ENCODE measurements at places on chromosomes 1 and 21.
A peak's percentile ranks its signal among the peaks of the same experiment; 100 is the strongest.

- no peak for DNase-seq
Measured at GRCh38 chr1:220243947-220244346, 28.3 kb downstream of the RAB3GAP2 start.

DNA sequence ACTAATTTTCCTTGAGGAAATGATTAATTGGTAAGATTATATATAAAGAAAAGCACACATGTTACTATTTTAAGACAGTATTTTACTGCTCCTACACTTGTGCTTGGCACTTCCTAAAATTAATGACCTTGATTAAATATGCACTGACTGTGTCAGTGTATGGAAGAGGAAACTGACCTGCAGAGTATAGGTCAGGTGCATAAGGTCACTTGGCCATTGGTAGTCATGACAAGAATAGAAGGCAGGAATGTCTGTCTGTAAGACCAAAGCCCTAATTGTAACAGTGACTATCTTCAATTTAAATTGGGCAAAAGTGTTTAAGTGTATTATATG, 128.0 kb upstream of the KCNK2 start:
- no peak for DNase-seq

- no peak for DNase-seq
Measured at GRCh38 chr1:222247081-222247480, 300.8 kb downstream of the HHIPL2 start.

GRCh38 chr1:35539824-35540261, 17.4 kb downstream of the KIAA0319L start:
- peak; percentile 52 for DNase-seq

GRCh38 chr1:28755701-28756100, 19.0 kb downstream of the YTHDF2 start:
- DNase-seq = no peak

GRCh38 chr1:222777463-222777862, 37.4 kb upstream of the DISP1 start:
- no peak for DNase-seq

GRCh38 chr1:39452081-39452480, 39.4 kb upstream of the BMP8A start:
- no peak for DNase-seq

- DNase-seq = no peak
Measured at GRCh38 chr1:14392161-14392858, 206.2 kb upstream of the KAZN start.

- no peak for DNase-seq
Measured at GRCh38 chr1:201408834-201409200, 9.7 kb upstream of the LAD1 start.

- no peak for DNase-seq
Measured at GRCh38 chr1:115840605-115841460, at the start of gene NHLH2. Gene NHLH2, minus strand, starts transcription at chr1:115841126. Its CDS starts 2,754 bp downstream, at chr1:115838372.

DNA sequence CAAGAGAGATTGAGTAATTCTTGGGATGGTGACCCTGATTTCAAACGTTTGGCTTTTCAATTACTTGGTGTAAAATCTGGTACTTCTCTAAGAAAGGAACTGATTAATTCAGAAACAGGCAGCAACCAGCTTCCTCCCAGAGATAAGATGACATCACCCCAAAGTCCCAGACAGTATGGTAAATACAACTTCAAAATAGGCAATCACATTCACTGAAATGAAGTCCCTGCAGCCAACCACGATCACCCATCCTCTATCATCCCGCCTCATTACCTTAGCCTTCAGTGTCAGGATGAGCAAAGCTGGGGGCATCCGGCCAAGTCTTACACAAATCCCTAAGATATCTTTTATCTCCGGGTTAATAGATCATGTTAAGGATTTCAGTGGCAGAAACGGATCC, 26.4 kb upstream of the RUNX1 start:
- DNase-seq = no peak

- no peak for DNase-seq
Measured at GRCh38 chr1:185207170-185207569, 50.2 kb downstream of the SWT1 start.

GRCh38 chr1:32702599-32703478, at the start of gene SYNC:
Gene SYNC, minus strand, starts transcription at chr1:32702770. Its CDS starts 110 bp downstream, at chr1:32702660.
- DNase-seq = peak; percentile 33

GRCh38 chr1:19110257-19110927, 99.7 kb downstream of the UBR4 start:
- DNase-seq = no peak

GRCh38 chr1:201460814-201461644, 8.0 kb downstream of the PHLDA3 start:
- no peak for DNase-seq

GRCh38 chr1:245611251-245611650, 456.5 kb downstream of the KIF26B start:
- DNase-seq = no peak

DNA sequence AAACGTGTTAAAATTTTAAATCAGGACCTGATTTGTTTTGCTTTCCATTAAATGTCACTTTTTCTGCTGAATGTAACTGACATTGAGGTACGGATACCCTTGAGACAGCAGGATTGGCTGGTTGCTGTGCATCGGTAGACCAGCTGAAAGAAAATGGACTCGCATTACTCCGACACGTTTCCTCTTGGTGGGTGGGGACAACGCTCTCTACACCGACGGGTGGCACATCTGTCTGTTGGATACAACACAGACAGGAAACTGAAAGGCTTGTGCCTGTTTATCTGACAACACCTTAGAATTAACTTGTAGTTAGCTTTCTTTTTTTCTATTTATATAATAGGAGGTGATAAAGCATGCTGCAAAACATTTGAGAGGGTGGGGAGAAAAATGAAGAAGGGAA, 19.4 kb downstream of the PRPF38A start:
- DNase-seq = no peak

- no peak for DNase-seq
Measured at GRCh38 chr21:44919913-44920693, 596 bp downstream of the ITGB2 start.

- DNase-seq = no peak
Measured at GRCh38 chr1:241172486-241172885, 184.5 kb downstream of the RGS7 start.

- no peak for DNase-seq
Measured at GRCh38 chr21:46145159-46145839, 10.1 kb downstream of the FTCD start.

DNA sequence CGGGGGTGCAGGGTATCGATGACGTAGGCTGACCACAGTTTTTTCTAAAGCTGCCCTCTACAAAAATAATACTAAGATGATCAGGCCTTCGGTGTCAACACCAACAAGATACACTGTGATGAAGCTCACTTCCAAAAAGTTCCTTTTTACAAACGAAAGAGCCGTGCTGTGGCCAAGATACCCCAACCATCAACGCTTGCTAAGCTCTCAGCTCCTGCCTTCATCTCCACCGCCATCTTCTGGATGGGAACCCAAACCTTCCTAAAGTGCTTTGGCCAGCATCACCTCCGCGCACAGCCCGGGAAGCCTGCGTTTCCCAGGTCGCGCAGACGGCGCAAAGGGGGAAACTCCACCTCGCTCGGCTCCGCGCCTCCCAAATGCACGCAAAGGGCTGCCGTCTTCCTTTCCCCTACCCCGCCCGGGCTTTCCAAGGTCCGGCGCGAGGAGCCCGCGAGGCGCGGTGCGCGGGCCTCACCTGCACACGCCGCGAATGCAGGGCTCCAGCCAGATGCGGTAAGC, 541 bp downstream of the USP48 start:
- DNase-seq = no peak

DNA sequence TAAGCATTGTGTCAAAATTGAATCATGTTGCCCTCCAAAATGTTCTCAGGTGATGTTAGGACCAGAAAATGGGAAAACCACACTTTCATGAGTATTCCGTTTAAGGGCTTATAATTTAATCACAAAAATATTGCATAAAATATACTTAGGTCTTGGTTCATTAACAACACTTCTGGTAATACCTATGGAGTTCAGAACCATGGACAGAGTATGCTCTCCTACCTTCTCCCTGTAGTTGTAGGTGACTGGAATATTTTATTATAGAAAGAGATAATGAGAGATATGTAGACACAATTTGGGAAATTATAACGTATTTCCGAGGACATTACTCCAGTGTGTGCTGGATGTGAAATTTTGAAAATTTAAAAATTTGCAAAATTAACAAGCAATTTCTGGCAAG, 232.5 kb downstream of the NCAM2 start:
- no peak for DNase-seq

DNA sequence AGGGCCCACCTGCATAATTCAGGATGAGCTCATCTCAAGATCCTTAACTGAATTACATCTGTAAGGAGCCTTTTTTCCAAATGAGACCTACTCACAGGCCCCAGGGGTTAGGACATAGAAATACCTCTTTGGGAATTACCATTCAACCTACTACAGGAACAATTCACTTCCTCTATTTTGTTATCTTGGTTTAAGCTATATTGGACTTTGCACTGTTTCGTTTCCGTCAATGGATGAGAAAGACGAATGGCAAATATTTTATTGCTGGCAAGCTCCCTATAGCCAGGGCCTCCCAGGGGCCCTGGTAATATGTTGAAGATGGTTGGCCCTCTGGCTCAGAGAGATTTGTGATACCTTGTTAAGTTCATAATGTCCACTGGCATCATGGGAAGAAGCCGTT, 384.2 kb upstream of the DUSP10 start:
- DNase-seq = no peak

- peak; percentile 80 for DNase-seq
Measured at GRCh38 chr1:235513495-235514366, 9.5 kb upstream of the B3GALNT2 start.

GRCh38 chr1:244150071-244150470, 99.0 kb downstream of the ZBTB18 start:
- no peak for DNase-seq

DNA sequence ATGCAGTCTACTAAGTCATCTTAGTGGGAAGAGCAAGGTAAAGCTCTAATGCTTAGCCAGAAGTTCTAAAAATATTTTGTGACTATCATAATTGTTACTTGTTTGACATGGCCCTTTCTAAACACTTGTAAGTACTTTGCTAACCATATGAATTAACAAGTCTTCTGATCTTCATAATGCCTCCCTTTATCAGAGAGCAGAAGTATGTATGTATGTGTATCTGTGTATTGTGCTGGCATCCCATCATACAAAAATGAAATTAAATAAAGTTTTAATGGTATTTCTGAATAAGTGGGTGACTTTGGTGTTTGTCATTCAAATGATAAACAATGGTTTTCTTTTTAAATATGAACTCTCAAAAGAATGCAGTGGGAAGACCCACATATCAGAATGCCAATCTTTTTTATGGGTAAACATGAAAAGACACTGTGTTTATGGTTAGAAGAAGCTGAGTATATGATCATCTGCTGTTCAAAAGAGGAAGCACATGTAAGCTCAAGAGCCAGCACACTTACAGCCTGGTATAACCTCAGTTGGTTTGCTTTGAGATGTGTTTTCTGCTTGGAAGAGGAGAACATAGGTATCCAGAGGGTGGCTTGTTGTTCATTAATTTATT, 159.6 kb downstream of the CLEC20A start:
- no peak for DNase-seq

DNA sequence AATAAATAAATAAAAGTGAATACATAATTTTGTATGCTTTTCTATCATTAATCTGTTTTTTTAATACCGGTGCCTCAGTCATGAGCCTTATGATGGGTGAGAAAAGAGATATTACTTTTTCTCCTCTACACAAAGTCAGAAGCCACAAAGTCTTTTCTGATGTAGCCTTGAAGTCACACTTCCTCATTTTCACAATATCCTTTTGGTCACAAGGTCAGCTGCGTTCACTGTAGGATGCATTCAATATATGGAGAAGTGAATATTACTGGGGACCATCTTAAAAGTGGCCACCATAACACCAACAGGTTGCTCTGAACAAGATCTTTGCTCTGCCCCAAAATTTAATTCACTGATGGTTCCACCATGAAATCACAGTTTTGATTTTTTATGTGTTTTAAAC, 83.3 kb upstream of the TNR start:
- no peak for DNase-seq

DNA sequence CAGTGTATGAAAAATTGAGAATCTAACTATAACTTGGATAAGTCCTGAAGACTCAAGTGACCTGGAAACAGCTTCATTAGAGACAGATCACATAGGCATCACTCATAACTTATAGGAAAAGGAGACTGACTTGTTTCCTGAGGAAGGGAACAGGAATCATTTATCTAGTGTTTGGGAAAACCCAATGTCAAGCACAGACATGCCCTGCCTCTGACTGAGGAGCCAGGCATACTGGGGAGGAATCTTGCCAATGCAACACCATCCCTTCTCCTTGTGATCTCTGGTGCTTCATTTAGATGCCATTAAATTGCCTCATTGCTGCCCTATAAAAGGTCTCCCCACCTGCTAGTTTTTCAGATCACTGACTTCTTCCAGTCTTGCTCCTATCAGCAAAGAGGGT, 10.3 kb downstream of the LCE4A start:
- DNase-seq = no peak

GRCh38 chr1:155012026-155012546, 9.5 kb downstream of the ZBTB7B start:
- DNase-seq = peak; percentile 71

DNA sequence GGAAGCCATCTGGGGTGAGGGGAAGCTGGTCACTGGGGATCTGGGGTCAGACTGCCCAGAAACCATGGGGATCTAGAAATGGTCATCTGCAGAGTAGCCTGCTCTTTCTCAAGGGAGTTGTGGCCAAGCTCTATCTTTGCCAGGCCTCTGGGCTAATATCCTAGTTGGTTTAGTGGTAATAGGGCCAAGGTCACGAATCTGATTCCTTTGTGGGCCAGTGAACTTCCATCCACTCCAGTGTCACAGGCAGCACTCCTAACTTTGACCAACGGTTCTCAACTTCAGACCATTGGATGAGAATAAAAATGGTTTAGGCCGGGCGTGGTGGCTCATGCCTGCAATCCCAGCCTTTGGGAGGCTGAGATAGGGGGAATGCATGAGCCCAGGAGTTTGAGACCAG, 28.1 kb upstream of the PPP2R5A start:
- no peak for DNase-seq

DNA sequence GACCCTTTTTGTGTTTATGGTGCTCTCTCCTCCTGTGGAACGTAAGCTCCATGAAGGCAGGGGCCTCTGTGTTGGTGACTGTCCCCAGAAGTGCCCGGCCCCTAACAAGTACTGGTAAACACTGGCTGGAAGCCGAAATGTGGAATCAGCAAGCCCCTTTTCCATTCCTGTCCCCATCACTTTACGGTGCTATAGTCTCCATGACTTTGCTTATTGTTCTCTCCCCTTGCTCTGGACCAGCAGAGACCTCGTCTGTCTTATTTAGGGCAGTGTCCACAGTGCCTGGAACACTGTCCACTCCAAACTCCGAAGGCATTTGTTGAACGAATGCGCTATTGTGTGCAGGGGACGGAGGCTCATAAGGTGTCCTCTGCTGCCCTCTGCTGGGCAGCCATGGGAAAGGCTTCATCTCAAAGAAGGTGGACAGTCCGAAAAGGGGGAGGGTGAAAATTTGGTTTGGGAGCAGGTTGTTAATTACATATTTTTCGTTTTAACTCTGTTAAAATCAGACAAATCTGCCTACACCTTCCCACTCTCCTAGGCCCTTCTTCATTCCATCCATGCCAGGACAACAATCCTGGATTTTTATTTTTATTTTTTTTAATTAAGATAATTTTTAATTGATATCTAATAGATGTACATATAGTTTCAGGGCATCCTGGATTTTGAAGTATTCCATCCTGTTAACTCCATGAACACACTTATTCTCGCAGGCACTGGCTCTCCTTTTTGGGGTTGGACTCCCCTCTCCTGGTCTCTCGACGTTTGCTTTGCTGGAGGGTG, 115.6 kb downstream of the PGBD5 start:
- peak; percentile 87 for DNase-seq

GRCh38 chr1:58780411-58780810, 3.4 kb downstream of the JUN start:
- no peak for DNase-seq
